Common myeloid progenitor, CD34-positive (primary cell): ENCODE measurements at places on chromosomes 1 and 21.

DNA sequence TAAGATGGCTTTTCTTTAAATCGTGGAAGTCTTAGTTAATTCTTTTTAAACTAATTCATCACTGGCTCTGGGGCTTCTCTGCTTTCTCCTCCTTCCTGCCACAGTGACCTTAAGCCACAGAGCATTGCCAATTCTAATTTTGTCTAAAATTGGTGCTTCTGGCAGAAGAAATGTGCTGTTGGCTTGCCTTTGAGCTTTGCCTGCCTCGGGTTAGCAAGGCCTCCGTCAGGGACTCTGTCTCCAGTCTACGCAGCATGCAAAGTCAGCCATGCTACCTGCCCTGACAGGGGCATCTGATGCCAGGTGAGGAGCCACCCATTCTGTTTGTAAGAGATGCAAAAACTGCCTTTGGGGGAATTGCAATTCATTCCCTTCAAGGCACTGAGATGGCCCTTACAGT lies 25.2 kb downstream of the CLDN14 start:
- DNase-seq = no peak

GRCh38 chr1:183178545-183178944 lies 7.5 kb upstream of the LAMC2 start:
- no peak for DNase-seq

DNA sequence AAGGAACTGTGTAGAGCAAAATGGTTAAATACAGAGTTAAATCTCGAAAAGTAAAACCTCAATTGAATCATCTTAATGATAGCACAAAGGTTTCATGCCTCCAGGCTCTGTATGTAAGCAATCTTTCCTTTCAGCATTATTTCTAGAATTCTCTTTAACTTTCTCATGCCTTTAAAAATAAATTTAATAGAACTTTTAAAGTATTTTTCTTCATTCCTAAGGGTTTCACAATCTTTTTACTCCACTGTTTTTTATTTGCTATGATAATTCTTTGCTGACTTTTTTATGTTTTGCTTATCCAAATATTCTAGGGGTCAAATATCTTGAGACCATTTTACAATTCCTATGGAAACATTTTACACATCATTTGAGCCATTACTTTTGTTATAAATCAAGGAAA lies 288.0 kb downstream of the BACH1 start:
- DNase-seq = no peak

DNA sequence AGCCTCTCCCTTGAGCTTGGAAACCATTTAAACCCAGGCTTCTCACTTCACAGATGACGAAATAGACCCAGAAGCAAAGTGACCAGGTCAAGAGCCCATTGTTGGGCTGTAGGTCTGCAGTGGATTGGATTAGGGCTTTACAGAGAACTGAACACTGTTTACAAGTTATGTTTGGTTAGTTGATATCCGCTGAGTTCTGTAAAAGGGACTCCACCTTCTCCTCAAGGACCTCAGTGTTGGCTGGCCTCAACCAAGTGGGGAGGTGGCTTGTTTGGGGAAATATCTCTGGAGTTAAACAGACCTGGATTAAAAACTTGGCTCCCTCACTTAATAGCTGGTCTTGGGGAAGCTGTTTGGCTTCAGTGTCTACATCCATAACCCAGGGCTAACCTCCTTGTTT lies 88.1 kb downstream of the UCK2 start:
- no peak for DNase-seq
